ENCODE measurements at places on chromosomes 7 and 10.

DNA sequence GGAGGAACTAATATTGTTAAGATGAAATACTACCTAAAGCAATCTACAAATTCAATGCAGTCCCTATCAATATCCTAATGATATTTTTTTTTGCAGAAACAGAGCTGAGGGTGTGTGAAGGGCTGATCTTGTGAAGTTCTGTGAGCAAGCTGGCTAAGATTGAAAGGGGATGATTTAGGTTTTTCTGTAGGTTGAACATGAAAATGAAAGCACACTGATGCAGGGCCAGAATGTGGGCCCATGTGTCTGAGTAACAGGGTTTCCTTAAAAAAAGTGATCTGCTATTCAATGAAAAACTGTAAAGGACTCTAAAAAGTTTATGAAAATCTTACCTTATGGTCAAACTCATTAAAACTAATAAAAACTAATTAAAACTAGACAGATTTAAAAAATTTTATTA is 47.4 kb downstream of the GRB10 start:
- DNase-seq, result no peak

DNA sequence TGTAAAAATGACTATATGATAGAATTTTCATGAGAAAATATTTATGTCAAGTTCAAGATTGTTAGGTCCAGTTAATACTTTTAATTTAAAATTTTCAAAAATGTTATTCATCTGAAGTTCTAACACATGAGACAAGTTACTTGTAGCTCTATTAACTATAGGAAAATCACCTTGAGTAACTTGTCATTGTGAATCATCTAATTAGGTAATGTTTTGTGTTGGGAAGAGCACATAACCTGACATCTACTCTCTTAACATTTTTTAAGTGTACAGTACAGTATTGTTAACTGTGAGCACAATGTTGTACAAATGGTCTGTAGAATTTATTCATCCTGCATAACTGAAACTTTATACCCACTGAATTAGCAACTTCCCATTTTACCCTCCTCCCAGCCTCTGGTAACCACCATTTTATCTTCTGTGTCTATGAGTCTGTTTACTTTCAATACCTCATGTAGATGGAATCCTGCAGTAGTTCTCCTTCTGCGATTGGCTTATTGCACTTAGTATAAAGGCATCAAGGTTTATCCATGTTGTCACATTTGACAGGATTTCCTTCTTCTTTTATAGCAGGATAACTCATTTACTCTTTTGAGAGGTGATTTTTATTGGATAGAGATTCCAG is 54.6 kb downstream of the ARL4A start:
- DNase-seq, result no peak

DNA sequence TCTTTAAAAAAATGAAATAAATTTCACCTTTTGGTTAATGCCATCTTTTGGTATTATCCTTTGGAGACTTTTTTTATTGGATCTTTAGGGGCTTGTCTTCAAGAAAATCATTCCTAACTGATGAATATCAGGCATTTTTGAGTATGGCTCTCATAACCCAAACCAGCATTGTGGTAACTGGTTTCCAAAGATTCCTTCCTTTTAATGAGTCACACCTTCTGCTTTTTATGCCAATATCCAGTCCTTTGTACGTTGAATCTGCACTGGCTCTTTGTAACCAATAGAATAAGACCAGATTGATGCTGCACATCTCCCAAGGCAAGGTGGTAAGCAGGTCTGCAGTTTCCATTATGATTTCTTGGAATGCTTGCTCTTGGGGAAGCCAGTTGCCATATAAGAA is 89.1 kb downstream of the GPR158 start:
- no peak for DNase-seq

DNA sequence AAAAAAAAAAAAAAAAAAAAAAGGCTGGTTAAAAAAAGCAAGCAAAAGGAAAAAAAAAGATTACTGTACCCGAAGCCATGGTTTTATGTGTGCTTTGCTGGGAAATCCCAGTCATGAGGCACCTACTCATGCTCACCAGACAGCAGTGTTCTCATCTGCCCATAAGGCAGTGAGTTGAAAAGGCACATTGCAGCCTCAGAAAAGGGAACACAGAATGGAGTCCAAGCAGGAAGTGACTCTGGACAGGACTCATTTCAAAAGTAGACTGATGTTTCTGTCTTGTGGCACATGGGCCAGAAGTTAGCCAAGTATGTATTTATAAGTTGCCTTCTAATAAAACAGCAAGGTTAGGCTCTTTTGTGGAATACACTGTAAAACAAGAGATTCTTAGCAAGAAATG is 40.2 kb downstream of the PDSS1 start:
- no peak for DNase-seq

DNA sequence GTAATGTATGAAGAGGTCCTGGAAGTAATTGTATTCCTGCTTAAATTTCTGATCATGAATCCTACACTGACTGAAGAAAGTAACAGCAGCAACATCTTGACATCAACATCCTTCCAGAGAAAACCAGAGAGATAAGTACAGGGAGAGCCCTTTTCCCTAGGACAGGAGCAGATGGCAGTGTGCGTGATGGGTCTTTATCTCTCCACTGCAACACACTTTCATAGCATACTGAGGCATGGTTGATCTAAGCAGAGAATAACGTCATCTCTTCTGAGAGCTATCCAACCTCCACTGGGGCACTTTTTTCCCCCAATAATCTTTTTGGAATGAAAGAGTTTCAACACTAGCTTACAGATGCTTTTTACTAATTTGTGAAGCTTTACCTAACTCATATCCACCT is 342 bp downstream of the OR2A25 start:
- DNase-seq, result no peak
